ENCODE measurements at places on chromosomes 12 and 14.

DNA sequence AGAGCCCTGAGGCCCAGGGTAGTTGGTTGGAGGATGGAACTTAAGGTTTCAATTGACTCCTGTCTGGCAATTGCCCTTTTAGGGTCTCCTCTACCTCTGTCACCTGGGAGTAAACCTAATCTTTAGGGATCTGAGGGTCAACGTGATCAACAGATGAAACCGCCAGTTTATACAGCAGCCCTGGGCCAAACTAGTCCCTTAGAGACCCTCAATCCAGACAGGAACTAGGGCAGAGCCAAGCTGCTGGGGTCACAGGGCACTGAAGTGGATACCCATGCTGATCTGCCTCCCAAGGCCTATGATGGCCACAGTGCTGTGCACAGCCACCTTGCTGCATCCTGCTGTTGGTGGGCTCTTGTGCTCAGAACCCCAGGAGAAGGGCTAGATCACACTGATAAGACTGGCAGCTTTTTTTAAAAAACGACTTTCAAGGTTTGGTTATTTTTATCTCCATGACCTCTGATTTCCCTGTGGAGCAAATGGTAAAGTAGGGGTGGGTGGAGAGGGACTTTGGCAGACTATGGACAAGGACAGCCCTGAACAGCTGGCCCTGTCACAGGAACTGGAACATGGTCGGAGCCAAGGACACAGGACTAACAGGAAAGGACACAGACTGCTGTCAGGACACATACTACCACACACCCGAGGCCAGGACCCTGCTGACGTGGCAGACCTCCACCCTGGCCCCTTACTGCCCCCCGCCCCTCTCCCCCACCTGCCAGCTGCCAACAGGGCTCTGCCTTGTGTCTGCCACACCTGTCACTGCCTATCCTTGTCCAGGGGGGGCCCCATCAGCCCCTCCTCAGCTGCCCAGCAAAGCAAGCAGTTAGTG, 474 bp downstream of the FITM1 start:
- no peak for DNase-seq
- no peak overlapping the region for H3K27ac ChIP-seq
- H3K27me3 ChIP-seq, result no peaks in the 10 kb centered on the region
- no peak overlapping the region for H3K4me3 ChIP-seq

GRCh38 chr12:110444455-110444854, 5.7 kb downstream of the ARPC3 start:
- no peaks in the 10 kb centered on the region for H3K27me3 ChIP-seq
- H3K36me3 ChIP-seq, result peaks cover 27% of the 10 kb centered on the region
- no peak for DNase-seq
- no peak overlapping the region for H3K27ac ChIP-seq

DNA sequence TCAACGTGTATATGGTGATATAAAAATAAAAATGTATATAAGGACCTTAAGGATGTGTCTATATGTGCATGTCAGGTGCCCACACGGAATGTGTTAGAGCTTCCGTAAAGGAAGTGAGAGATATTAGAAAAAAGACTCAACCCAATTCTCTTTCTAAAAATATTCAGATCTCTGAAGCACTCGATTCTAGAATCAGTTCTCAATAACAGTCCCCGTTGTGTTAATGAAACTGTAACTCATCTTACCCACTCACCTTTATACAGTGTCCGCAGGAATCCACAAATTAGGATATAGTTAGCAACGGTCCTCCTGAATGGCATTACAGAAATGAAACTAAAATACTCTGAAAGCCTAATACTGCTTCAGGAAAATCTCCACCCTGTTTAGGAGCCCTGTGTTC, 29.3 kb downstream of the GRIN2B start:
- no peak overlapping the region for H3K27ac ChIP-seq
- no peaks in the 10 kb centered on the region for H3K4me1 ChIP-seq
- DNase-seq, result no peak
- H3K27me3 ChIP-seq, result no peaks in the 10 kb centered on the region
- no peaks in the 10 kb centered on the region for H3K36me3 ChIP-seq
- H3K4me3 ChIP-seq, result no peak overlapping the region

DNA sequence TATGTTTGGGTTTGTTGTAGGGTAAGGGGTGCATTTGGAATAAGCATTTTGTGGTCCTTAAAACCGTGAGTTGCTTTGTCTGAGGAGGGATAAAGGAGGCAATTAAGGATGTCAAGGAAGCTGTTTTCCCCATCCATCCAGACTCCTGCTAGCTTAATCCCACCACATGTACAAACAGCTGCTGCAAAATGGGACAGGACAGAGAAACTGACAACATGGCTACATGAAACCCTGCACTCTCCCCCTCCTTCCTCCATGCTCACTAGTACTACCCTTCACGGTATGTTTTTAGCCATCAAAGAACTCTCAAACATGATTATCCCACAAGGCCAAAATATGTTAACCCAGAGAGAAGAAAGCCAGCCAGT, 20.6 kb downstream of the ST8SIA1 start:
- H3K4me3 ChIP-seq, result no peak overlapping the region
- DNase-seq, result no peak
- peak overlapping the region; percentile 66 for H3K27ac ChIP-seq
- H3K4me1 ChIP-seq, result peaks cover 30% of the 10 kb centered on the region
- no peaks in the 10 kb centered on the region for H3K27me3 ChIP-seq

- H3K27me3 ChIP-seq, result no peaks in the 10 kb centered on the region
- H3K4me1 ChIP-seq, result peaks cover 76% of the 10 kb centered on the region
- H3K36me3 ChIP-seq, result no peaks in the 10 kb centered on the region
- DNase-seq, result no peak
- peak overlapping the region; percentile 100 for H3K27ac ChIP-seq
Observed at GRCh38 chr12:122887819-122888212, 8.1 kb downstream of the VPS37B start.

- H3K27ac ChIP-seq, result no peak overlapping the region
- H3K27me3 ChIP-seq, result no peaks in the 10 kb centered on the region
- no peak overlapping the region for H3K4me3 ChIP-seq
- no peak for DNase-seq
- no peaks in the 10 kb centered on the region for H3K4me1 ChIP-seq
Observed at GRCh38 chr14:62957562-62957961, 87.7 kb downstream of the KCNH5 start.

DNA sequence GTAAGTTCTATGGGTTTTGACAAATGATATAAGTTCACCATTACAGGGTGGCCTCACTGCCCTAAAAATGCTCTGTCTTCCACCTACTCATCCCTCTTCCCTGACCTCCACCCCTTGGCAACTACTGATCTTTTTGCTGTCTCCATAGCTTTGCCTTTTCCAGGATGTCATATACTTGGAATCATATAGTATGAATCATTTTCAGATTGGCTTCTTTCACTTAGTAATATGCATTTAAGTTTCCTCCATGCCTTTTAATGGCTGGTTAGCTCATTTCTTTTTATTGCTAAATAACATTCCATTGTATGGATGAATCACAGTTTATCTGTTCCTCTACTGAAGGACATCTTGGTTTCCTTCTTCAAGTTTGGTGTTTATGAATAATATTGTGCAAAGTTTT, 14.0 kb upstream of the PEX5 start:
- H3K36me3 ChIP-seq, result no peaks in the 10 kb centered on the region
- DNase-seq, result no peak

- H3K4me3 ChIP-seq, result no peak overlapping the region
- H3K4me1 ChIP-seq, result peaks cover 12% of the 10 kb centered on the region
- DNase-seq, result no peak
- H3K27ac ChIP-seq, result no peak overlapping the region
- H3K27me3 ChIP-seq, result no peaks in the 10 kb centered on the region
- peaks cover 14% of the 10 kb centered on the region for H3K36me3 ChIP-seq
Observed at GRCh38 chr14:103581206-103581605, 18.4 kb downstream of the COA8 start.

DNA sequence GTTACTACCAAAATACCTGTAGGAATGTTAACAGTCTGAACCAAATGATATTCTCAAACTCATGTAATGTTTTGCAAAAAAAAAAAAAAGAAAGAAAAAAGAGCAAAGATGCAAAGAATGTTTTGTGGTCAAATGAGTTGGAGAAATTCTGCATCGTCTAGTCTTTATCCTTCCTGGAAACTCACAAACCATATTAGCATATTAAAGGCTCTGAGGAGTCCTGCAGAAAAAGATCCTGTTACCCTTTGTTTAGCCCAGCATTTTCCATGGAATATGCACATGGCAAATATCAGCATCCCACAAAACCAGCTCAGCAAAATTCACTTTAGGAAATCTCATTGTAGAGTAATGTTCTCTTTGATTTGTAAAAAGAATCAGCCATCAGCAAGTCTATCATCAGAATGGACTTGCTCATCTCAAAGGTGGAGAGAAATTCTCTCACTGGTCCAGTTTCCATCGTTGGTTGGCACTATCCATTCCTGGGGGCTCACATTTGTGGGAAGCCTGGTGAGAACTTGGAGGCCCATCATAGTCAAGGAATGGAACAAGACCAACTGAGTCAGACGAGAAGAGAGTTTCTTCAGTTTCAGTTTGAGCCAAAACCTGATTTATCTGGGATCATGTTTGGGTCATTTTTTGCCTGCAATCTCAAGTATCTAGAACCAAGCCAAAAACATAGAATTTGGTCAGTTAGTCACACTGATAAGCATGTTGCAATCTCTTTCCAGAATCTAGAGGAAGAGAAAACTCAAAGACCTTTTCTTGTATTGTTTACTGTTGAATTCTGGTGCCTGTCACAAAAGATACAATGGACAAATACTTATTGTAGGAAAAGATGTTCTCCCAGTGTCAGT, 129.8 kb downstream of the TBX5 start:
- H3K27me3 ChIP-seq, result no peaks in the 10 kb centered on the region
- no peak overlapping the region for H3K27ac ChIP-seq
- H3K4me1 ChIP-seq, result no peaks in the 10 kb centered on the region

DNA sequence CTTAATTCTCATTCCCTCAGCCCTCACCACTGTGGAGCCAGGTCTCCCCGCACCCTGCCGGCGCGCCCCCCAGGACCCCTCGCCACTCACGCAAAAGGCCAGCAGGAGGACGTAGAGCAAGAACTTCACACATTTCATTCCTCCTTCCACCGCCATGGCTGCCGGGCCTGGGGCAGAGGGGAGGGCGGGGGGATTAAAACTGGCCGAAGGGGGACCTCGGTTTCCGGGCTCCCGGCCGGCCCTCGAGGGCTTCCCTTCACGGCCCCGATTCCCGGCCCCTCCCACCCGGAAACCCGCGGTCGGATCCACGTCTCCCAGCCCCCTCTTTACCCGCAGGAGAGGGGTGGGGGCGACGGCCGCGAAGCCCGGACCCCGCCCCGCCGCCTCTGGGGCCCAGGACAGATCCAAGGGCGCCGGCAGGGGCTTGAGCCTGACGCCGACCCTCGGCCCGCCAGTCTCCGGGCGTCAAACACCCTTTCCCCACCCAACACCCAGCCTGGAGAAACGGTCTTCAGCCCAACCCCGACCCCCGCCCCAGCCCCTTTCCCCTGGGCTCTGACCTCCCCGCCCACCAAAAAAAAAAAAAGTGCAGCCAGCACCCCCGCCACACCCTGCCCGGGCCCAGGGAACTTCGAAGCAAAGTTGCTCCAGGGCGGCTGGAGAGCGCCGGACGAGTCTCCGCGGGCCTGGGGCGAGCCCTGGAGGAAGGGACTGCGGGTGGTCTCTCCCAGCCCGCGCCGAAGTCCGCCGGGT, 447 bp downstream of the CD63 start:
- H3K27ac ChIP-seq, result peak overlapping the region; percentile 89
- peaks cover 27% of the 10 kb centered on the region for H3K36me3 ChIP-seq
- no peaks in the 10 kb centered on the region for H3K27me3 ChIP-seq

GRCh38 chr12:80721326-80721725, 4.6 kb downstream of the MYF5 start:
- no peaks in the 10 kb centered on the region for H3K36me3 ChIP-seq
- no peaks in the 10 kb centered on the region for H3K27me3 ChIP-seq
- DNase-seq, result no peak
- no peak overlapping the region for H3K4me3 ChIP-seq

GRCh38 chr12:119180380-119181040, 1.8 kb downstream of the HSPB8 start:
- no peaks in the 10 kb centered on the region for H3K27me3 ChIP-seq
- peak; percentile 26 for DNase-seq
- peak overlapping the region; percentile 99 for H3K27ac ChIP-seq
- no peaks in the 10 kb centered on the region for H3K36me3 ChIP-seq
